GM23338 (cell line): ENCODE measurements at places on chromosomes 5 and 9. TPM values are rescaled to one million over a fixed set of nuclear protein-coding genes. Genes with fewer than 3 reads are reported as not detected.

DNA sequence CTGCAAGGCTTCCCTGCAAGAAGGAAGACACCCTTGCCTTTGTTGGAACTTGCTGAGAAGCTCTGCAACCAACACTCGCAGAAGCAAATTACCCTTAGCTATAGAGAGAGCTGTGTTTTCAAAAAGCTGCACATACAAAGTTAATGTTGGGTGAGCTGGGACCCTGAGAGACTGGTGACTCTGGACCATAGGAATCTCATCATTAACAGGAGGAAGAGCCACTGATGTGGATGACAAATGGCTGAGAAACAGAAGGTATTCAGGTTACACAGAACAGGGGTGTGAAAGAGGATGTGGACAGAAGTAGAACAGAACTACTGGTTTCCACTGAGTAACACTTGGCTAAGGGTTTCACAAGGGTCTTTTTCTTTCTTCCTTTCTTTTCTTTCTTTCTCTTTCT lies 493.5 kb downstream of the IRX1 start:
- H3K4me3 ChIP-seq: no peak overlapping the region
- no peaks in the 10 kb centered on the region for H3K36me3 ChIP-seq
- no peak overlapping the region for H3K27ac ChIP-seq

DNA sequence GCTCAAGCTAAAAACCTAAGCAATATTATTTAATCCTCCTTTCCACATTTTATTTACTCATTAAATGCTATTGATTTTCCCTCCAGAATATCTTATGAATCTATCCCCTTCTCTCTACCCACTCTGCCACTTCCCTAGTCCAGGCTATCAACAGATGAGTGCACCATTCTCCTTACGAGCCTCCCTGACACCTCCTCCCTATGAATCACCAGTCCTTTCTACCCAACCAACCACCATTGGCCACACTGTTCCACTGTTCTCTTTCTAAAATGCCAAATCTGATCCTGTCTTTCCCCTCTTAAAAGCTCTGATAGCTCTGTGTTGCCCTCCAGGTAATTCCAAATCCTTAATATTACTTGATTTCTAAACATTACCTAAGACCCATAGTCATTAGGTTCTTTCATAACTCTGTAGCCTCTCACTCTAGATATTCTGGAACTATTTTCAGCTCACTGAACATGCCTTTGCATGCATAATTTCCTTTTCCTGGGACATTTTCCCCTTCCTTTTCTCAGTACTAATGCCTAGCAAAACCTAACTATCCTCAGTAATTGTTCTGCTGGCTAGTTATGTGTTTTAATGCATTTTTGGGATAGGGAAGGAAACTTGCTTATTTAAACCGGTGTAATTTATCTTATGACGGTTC lies 126.3 kb downstream of the UNC13B start:
- H3K27me3 ChIP-seq: no peaks in the 10 kb centered on the region
- H3K4me3 ChIP-seq: no peak overlapping the region
- no peak overlapping the region for H3K27ac ChIP-seq

DNA sequence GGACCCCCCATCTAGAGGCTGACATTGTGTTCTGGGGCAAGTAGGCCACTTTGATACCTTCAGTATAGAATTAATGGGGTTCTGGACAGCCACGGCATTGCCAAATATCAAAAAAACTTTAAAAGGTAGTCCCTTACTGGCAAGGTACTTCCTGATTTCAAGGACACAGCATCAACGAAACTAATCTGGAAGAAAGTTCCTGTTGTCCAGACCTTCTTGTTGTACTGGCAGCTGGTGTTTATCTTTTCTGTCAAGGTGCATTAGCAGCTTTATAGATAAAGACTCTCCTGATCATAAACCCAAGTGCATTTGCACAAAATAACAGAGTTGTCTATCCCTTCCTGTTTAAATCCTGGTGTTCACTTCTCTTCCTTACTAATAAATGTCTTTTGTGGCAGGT lies 23.7 kb upstream of the GOLGA1 start:
- no peak for DNase-seq
- H3K4me3 ChIP-seq: no peak overlapping the region
- H3K27ac ChIP-seq: no peak overlapping the region

- H3K4me3 ChIP-seq: no peak overlapping the region
- no peaks in the 10 kb centered on the region for H3K27me3 ChIP-seq
- DNase-seq: no peak
- no peaks in the 10 kb centered on the region for H3K36me3 ChIP-seq
- no peak overlapping the region for H3K27ac ChIP-seq
- H3K4me1 ChIP-seq: no peaks in the 10 kb centered on the region
Measured at GRCh38 chr5:158514986-158515359, 584.7 kb downstream of the EBF1 start.

GRCh38 chr5:147479949-147480348 lies 29.9 kb downstream of the DPYSL3 start:
- no peak overlapping the region for H3K4me3 ChIP-seq
- H3K36me3 ChIP-seq: no peaks in the 10 kb centered on the region
- no peaks in the 10 kb centered on the region for H3K27me3 ChIP-seq

ELOVL7 gene
- 6.5 and 7.0 TPM in 2 replicates for total RNA-seq

PROB1 gene
- total RNA-seq: 2.7 and 3.1 TPM in 2 replicates

ANKRD20A1 gene
- total RNA-seq: 1.4 TPM in 1 of 2 replicates, not detected in the other

ASPN gene
- not detected in 2 replicates for total RNA-seq

DDX4 gene
- 0.83 TPM in 1 of 2 replicates, not detected in the other for total RNA-seq
